ENCODE measurements at places on chromosomes 1 and 21.
A peak's percentile ranks its signal among the peaks of the same experiment; 100 is the strongest.

GRCh38 chr21:20627594-20627993 lies 370.6 kb upstream of the NCAM2 start:
- no peak for DNase-seq

- DNase-seq, result no peak
Observed at GRCh38 chr1:156539818-156540355, 32.5 kb downstream of the IQGAP3 start.

GRCh38 chr1:23555986-23556634 lies 3.2 kb downstream of the ID3 start:
- DNase-seq, result peak; percentile 75

GRCh38 chr1:11982010-11982392 lies 1.8 kb downstream of the MFN2 start:
- peak; percentile 44 for DNase-seq

DNA sequence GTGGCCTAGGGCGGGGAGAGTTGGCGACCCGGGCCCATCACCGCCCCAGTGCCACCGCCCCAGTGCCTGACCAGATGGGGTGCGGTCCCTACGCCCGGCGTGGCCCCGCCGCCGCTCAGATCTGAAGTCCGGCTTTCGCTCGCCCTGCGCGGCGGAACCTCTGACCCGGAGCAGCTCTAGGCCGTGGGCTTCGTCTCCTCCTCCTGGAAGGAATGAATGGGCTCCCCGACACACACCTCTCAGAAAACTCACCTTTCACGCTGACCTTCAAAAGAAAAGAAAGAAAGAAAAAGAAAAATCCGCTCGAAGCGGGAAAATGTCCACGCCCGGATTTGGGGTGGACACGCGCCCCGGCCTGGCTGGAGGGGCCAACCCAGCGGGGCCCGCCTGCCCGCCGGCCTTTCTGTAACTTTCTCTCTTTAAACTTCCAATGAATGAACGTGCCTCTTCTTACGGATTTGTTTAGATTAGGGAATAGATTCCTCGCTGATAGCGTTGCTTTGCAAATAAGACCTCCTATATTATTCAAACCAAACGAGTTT lies 5.4 kb upstream of the SIM2 start:
- DNase-seq, result no peak

DNA sequence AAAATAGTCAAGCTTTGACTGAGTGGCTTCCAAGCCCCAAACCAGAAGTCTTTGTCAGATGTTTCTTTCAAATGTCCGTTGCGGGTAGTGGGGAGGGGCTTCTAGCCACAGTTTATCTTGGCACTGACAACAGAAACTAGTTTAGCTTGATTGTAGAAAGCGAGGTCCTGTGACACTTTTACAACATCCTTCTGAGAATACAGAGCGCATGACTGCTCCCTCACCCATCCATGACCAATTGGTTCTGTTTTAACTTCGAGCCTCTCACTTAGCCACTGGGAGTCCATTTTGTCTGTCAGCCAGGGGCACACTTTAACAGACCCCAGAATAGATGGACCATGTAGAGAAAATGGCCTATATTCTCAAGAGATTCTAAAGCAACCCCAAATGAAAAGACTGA lies 199.2 kb upstream of the ST6GALNAC5 start:
- no peak for DNase-seq

DNA sequence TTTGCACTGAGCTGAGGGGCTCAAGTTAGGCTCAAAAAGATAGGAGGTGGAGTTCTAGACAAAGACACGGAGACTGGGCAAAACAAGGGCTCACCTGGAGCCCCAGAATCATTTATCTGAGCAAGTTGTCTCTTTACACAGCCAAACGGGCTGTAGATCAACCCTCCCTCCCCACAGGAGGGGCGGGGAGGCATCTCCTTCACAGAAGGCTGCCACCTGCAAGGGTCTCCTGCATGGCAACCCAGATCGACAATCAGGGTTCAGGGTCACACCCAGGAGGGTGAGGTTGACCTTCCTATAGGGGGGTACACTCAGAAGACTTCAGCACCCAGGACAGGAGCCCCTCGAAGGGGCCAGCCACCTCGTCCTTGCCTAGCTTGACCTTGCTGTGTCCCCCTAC lies 84.0 kb downstream of the CD247 start:
- DNase-seq, result no peak

GRCh38 chr1:6939363-6939762 lies 154.1 kb downstream of the CAMTA1 start:
- no peak for DNase-seq

Measured in AG10803 (cell line).